ENCODE measurements at places on chromosomes 2 and 18.

- DNase-seq: no peak
Measured at GRCh38 chr2:10238991-10239485, 63.7 kb upstream of the HPCAL1 start.

GRCh38 chr2:46798041-46798440 is 117.6 kb downstream of the MCFD2 start:
- DNase-seq: no peak

DNA sequence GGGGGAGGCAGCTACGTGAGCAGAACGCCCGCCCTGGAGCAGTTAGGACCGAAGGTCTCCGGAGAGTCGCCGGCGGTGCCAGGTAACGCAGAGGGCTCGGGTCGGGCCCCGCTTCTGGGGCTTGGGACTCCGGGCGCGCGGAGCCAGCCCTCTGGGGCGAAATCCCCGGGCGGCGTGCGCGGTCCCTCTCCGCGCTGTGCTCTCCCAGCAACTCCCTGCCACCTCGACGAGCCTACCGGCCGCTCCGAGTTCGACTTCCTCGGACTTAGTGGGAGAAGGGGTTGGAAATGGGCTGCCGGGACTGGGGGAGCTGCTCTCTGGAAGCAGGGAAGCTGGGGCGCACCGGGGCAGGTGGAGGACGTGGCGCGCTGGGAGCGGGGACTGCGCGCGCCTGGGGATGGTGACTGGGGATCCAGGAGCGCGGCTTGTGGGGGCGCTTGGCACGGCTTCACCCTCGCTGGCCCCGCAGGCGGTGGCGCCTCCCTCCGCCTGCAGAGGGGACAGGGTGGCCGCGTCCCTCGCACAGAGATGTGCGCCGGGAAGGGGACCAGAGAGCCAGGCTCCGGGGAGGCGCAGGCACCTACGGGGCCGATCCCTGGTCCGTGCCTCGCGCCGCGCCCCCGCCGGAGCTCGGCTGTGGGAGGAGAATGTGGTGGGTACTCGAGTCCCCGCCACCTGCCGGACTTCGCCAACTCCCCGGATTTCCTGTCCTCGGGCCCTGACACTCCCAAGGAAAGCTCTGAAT is 688 bp downstream of the CDH20 start:
- no peak for DNase-seq

DNA sequence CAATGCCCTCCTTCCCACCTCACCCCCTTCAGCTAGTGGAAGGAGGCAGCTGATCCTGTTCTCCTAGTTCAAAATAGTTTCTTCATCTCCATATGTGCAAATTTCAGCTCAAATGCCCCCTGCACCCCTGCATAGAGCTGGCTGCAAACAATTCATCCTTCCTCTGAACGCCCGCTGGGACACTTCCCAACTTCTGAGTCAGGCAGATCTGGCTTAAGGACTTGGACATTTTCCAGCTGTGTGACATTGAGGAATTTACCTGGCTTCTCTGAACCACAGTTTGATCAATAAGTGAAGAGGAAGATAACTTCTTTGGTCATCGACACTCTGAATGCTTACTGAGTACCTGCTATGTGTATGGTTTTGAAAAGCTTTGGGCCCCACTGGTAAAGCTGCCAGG is 23.5 kb downstream of the PTGR3 start:
- DNase-seq: no peak

DNA sequence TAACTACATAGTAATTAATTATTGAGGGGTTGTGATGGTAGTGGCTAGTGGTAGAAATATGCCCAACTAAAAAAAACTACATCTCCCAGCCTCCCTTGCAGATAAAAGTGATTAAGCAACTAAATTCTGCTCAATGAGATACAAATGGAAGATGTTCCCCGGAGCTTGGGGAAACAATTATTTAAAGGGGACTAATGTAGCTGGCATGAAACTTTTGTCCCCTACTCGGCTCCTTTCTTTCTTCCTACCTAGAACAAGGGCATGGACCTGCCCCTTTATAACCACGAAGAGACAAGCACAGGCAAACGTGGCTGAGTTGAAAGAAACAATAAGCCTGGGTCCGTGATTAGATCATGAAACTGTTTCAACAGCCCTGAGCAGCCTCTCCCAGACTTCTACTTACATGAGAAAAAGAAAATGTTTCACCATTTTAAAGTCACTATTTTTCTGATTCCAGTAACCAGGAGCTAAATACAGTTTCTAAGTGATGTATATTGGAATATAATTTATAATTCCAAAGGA is 236.9 kb downstream of the SCG2 start:
- no peak for DNase-seq

GRCh38 chr2:200624658-200625057 is 38.8 kb downstream of the AOX1 start:
- DNase-seq: no peak

- no peak for DNase-seq
Measured at GRCh38 chr2:160652236-160652635, 158.6 kb upstream of the RBMS1 start.

GRCh38 chr18:49135877-49136276 is 185.1 kb upstream of the SMAD7 start:
- DNase-seq: no peak

DNA sequence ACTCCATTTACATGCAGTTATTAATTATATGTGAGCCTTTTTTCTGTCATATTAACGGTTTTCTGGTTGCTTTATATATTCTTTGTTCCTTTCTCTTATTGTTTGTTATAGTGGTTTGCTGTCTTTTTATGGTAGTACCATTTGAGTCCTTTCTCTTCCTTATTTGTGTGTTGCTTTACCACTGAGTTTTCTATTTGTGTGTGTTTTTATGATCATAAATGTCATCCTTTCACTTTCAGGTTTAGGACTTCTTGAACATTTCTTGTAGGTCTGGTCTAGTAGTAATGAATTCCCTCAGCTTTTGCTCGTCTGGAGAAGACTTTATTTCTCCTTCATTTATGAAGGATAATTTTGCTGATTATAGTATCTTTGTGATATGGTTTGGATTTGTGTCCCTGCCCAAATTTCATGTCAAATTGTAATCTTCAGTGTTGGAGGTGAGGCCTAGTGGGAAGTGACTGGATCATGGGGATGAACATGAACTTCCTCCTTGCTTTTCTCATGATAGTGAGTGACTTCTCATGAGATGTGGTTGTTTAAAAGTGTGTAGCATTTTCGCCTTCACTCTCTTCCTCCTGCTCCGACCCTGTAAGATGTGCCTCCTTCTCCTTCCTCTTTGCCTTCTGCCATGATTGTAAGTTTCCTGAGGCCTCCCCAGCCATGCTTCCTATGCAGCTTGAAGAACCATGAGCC is 11.5 kb downstream of the GCC2 start:
- DNase-seq: no peak

DNA sequence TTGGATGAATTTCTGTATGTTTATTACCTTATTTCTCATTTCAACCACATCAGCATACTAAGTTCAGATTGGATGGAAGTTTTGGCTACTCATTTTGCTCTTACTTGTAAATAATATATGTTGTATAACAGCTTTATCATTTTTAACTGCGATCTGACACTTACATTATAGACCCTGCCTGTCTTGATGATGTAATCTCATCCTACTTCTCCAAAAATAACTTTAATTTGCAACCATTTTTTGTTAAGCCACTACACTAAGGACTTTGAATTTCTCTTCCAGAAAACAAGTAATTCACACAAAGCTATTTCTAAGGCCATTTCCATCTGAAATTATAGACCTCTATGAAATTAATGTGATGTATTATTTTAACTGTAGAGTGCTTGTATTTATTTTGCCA is 240.7 kb downstream of the WDR7 start:
- no peak for DNase-seq

GRCh38 chr18:60404486-60405085 is 32.0 kb upstream of the MC4R start:
- DNase-seq: no peak

GRCh38 chr18:48816554-48816953 is 134.2 kb downstream of the SMAD7 start:
- DNase-seq: no peak
